ENCODE measurements at places on chromosomes 6 and 20.

GRCh38 chr6:137973201-137973600 lies 106.1 kb downstream of the TNFAIP3 start:
- DNase-seq, result no peak

DNA sequence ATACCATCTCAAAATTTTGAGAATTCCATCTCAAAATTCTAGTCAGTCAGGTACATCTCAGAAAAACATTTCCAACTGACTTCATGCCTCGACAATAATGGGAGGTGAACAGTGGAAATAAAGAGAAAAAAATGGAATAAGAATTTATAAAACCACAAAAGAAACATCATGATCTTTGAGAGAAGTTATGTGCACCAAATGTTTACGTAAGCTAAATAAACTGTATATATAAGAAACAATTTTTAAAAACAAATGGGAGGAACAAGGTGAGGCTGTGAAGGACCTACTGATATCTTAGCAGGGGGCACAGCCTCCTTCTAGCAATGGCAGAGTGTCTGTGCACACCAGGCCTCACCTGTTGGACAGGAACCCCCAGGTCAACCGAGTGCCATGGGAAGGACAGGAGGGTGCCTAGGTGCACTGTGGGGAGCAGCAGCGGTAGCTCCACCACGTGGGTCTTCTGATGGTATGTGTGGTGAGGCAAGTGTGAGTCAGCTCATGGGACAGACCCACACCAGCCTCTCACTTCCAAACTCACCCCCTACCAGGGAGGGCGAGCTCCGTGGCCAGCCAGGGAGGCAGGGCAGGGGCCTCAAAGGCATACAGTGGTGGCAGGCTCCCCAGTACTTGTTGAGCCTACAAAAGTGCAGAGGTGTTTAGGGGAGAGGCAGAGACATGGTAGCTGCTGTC lies 23.2 kb downstream of the DIDO1 start:
- DNase-seq, result no peak

- no peak for DNase-seq
Observed at GRCh38 chr20:50580842-50581544, 70.8 kb downstream of the PTPN1 start.

DNA sequence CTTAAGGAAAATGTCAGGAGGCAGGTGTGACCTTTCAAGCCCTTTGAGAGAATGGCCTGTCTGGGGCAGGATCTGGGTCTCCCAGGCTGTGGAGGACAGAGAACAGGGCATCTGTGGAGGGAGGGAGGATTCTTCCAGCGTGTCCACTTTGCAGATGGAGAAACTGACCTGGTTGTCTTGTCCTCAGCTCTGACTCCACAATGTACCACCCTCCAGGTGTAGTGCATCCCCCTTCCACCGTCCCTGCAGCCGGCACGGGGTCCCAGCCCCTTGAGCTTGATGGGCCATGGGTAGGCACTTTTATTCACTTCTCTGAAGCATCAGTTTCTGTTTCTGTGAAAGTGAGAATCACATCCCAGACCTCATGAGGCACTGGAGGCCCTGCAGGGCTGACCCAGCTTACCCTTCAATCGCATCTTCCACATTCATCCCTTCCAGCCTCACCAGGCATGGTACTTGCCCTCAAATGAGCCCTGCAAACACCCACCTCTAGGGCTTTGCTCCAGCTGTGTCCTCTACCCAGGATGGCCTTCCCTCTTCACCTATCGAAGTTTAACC lies 4.6 kb upstream of the TGM2 start:
- DNase-seq, result no peak

DNA sequence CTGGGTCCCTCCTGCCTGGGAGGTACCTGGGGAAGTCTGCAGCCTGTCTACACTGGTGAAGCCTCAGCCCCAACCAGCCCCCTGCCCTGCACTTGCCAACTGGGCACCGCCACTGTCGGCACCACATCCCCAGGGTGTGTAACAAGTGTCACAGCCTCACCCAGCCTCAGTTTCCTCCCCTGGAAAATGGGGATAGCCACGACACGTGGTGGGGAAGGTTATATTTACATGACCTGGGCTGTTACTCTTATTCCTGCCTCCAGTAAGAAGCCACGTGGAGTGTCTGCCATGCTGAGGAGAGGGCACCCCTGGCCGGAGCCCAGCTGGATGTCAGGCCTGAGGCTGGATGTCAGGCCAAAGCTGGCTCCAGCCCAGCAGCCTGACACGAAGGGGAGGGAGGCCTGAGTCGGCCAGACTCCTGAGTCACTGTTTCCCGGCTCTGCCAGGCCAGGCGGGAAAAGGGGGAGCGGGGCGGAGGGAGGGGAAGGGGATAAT lies 44.9 kb downstream of the SNAI1 start:
- no peak for DNase-seq

- DNase-seq, result no peak
Observed at GRCh38 chr20:33609504-33609903, 52.6 kb upstream of the C20orf144 start.

GRCh38 chr6:29925727-29926412 lies 16.5 kb upstream of the HLA-A start:
- DNase-seq, result no peak

Data from stimulated activated CD8-positive, alpha-beta memory T cell treated with anti-CD3 and anti-CD28 coated beads, Interleukin-2, amount 100 ng/mL, for 1 hour (primary cell).